ENCODE measurements at places on chromosomes 7 and 10.

GRCh38 chr7:3835109-3835508 is 534.1 kb downstream of the SDK1 start:
- no peak for DNase-seq

DNA sequence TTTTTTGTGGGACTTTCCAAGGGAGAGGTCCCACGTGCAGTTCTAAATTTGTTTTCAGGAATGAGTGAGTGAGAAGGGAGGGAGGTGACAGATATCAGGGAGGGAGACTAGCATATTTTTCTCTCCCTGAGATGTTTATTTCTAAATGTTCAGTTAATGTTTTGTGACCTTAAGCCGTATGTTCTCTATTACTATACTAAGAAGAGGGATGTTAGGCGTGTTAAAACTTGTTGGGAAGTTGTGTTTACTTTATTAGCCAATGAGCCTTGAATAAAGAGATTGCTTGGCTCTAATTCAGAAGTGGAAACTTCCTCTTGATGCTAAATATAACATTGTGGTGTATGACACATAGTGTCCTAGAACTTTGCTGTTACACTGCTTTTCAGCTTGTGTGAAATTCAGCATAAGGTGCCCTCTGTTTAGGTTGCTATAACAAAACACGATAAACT is 37.3 kb downstream of the DNAH11 start:
- DNase-seq, result no peak

DNA sequence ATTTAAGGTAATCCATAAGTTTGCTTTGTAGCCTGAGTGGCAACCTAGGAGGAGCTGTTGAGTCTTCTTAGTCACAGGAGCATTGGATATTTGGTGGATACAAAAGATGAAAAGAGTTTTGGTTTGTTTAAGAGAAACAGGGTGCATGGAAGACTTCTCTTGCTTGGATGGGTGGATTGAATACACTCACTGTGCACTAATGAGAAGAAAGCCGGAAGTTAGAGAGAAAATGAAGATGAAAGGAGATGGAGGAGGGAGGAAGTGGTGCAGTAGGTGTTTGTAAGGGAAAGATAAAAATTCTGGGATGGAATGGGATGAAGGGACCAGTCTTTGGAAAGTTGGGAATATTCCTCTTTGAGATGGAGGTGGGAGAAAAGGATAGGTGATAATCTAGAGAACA is 7.7 kb downstream of the MDFIC start:
- no peak for DNase-seq

- DNase-seq, result no peak
Measured at GRCh38 chr10:71244431-71245419, 32.4 kb downstream of the UNC5B start.

DNA sequence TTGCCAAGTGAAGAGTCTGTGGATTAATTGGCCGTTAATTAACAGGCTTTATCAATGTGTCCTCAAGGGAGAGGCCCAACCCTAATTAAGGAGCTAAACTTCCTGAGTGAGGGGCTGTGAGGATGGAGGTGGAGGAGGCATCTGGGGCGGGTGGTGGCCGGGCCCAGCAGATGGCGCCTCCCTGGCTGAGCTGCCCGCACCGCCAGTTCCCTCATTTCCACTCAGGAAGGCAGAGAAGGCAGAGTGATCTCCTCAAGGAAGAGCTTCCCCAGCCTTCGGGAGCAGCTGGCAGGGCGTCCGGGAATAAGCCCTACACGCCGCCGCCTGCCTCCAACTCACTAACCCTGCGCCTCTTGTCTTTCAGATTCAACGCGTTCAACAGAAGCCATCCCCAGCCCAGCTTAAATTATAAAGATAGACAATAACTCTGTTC is 112.2 kb downstream of the CYTH3 start:
- peak; percentile 95 for DNase-seq

DNA sequence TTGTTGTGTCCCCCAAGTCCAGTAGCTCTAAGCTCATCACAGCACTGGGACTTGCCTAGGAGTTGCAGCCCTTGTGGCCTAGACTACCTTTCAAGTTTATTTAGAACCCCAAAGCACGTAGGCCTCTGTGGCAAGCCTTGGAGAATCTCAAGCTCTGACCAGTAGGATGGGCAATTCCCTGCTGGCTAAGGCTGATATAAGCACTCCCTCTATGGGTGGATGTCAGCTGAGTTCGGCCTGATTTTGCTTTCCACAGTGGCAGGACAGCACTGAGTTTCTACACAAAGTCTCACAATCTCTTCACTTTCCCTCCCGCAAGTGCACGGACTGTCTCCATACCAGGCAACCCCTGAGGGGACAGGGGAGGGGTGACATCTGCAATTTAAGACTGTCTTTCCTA is 886.4 kb upstream of the LRRN3 start:
- no peak for DNase-seq

- DNase-seq, result no peak
Measured at GRCh38 chr7:145543242-145543641, 573.4 kb upstream of the CNTNAP2 start.

DNA sequence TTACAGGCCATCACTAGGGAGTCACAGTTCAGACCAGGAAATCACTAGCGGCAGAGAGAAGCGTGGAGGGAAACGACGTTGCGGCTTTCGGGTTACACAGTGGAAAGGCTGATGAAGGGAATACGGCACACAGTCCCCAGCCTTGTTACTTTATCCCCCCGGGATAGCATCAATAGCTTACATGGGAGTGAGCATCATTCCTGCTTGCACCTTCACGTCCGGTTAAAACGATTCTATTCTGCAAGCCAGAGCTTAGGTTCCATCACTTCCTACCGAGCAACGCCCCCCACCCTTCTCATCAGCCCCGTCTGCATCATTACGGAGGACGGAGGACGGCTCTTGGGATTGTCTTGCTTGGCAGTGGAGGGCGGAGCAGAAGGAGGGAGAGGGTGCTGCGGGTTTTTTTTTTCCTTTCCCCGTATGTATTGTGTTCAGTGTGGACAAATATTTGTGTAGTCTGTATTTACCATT is 124.9 kb downstream of the CLEC2L start:
- no peak for DNase-seq

- DNase-seq, result no peak
Measured at GRCh38 chr7:20112696-20113095, 104.5 kb downstream of the MACC1 start.

- DNase-seq, result no peak
Measured at GRCh38 chr7:83429493-83429892, 219.4 kb downstream of the SEMA3E start.

GRCh38 chr7:18224138-18224537 is 196.5 kb upstream of the PRPS1L1 start:
- no peak for DNase-seq

DNA sequence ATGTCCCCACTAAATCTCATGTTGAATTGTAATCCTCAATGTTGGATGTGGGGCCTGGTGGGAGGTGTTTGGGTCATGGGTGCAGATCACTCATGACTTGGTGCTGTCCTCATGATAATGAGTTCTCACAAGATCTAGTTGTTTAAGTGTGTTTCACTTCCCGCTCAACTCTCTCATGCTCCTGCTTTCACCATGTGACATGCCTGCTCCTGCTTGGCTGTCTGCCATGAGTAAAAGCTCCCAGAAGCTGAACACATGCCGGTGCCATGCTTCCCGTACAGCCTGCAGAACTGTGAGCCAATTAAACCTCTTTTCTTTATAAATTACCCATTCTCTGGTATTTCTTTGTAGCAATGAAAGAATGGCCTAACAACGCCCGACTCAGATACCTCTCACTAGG is 6.2 kb upstream of the PSTK start:
- no peak for DNase-seq

DNA sequence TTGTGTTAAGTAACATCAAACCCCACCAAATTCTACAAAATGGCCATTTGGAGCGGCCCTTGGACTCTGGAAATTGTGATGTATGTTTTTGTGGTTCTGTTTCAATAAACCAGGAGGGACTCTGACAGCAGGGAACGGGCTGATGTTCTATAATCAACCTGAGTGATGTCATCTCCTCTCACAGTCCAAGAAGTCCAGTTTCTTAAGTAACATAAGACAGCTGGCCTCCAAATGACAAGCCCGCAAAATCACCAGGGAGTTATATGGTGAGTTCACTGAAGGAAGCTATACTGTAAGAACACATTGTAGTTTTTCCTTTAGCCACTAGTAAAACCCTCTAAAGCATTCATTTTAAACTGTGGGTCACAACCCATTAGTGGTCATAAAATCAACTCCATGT is 34.0 kb downstream of the GOT1 start:
- no peak for DNase-seq

GRCh38 chr7:80847895-80848294 is 71.0 kb downstream of the SEMA3C start:
- DNase-seq, result no peak

- no peak for DNase-seq
Measured at GRCh38 chr7:120033114-120033513, 239.9 kb upstream of the KCND2 start.

GRCh38 chr10:47330804-47331203 is 8.6 kb downstream of the GDF2 start:
- no peak for DNase-seq

DNA sequence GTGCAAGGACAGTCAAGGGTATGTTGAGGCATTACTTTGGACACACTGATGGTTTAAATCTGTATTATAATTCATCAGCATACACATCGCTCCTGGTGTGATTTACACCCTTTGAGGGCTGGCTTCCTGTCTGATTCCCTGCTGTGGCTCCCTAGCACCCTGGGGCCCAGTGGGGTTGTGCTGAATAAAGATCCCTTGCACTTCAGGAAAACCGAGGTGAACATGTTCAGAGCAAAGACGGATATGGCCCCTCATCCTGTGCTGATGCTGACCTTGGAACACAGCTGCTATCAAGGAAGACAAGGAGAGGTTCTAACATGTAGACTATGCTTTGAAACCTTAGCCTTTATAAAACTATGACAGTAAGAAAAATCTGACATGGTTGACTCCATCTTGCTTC is 84.6 kb upstream of the UNC5B start:
- no peak for DNase-seq

GRCh38 chr7:7772397-7772821 is 54.0 kb upstream of the RPA3 start:
- DNase-seq, result no peak

DNA sequence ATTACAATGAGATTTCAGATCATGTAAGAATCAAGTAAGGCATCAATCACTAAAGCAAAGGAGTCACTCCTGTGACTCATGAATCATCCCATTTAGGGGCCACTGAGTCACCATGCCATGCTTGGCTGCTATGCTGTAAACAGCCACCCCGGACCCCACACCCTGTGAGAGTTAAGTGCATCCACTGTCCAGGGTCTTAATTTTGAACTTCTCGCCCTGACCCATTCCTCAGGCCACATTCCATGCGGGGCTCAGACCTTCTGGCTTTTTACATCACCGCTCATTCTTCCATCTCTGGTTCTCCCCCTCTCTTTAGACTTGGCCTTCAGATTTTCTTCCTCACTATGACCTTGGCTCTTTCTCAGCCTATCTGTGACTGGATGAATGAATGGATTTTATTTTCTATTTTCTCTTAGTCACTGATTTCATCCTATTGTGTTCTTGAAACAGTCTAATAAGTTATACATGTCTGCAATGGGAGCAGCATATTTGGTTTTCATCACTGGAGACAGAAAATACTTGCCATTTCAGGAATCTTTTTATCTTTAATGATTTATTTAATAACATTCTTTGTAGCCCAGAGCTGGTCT is 239.6 kb downstream of the SKIDA1 start:
- no peak for DNase-seq

DNA sequence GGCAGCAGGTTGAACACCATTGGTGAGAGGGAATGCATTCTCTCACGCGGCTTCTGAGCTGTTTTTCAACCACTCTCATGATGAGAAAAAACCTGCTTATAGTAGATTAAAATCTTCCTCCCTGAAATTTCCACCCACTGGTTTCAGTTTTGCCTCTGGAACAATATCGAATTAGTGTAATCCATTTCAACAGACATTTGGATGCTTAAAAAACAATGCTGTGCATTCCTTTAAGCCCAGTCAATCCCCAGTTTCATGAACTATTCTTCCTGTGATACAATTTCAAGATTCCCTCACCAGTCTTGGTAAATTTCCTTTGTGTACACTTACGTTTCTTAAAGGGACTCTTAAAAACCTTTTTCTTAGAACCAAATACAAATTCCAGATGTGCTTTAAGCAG is 89.6 kb downstream of the ITIH5 start:
- no peak for DNase-seq

DNA sequence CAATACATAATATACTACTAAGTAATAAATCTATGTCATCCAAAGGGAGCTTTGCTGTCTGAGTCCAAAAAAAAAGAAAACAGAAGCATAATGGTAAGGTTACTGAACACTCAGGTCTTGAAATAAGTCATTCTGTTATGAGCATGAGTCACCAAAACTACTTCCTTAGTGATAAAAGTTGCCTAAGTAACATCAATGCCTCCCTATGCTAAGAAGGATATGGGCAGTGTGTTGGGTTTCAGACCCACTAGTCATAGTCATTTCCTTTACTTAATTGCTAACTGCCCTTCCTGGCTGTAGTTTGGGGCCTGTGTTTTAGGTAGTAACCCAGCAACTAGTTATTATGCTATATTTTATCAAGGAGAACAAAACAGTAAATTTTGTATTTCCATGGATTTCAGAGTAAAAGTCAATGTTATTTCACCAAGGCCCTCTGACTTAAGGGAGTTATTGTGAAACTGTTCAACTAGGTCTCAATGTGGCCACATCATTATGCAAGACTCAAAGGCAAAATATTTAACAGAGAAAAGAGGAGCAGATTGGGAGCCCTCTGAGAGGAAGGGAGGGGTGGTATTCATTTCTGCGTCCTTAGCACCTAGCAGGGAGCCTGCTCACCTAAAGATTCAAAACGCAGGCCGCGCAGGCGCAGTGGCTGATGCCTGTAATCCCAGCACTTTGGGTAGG is 11.7 kb upstream of the VIM start:
- no peak for DNase-seq

DNA sequence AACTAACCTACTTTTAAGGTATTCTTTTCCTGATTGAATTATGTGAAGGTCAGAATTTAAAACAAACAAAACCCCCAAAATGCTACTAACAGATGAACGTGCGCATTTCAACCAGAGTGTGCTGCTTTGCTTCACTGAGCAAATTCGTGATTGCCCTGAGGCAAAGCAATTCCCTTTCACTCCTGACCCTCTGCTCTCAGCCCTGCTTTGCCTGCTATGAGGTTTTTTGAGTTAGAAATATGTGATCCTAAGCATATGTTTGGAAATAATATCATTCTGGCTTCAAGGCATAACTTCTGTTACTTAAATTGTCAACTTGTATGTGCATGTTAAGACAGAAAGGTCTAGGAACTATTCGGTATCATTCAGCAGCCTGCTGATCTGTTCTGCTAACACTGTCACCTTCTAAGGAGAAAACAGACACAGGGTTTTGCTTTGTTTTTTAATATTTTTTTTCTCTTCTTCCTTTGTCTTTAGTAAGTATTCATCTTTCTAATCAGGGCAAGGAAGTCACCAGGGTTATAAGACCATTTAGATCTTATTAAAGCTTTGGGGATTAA is 124.2 kb downstream of the GNAT3 start:
- DNase-seq, result no peak

Measured in D341Med (cell line).